ENCODE measurements at places on chromosomes 12 and 14.
A peak's percentile ranks its signal among the peaks of the same experiment; 100 is the strongest.

GRCh38 chr14:76564471-76565422 is 188.8 kb downstream of the ESRRB start:
- DNase-seq: no peak

DNA sequence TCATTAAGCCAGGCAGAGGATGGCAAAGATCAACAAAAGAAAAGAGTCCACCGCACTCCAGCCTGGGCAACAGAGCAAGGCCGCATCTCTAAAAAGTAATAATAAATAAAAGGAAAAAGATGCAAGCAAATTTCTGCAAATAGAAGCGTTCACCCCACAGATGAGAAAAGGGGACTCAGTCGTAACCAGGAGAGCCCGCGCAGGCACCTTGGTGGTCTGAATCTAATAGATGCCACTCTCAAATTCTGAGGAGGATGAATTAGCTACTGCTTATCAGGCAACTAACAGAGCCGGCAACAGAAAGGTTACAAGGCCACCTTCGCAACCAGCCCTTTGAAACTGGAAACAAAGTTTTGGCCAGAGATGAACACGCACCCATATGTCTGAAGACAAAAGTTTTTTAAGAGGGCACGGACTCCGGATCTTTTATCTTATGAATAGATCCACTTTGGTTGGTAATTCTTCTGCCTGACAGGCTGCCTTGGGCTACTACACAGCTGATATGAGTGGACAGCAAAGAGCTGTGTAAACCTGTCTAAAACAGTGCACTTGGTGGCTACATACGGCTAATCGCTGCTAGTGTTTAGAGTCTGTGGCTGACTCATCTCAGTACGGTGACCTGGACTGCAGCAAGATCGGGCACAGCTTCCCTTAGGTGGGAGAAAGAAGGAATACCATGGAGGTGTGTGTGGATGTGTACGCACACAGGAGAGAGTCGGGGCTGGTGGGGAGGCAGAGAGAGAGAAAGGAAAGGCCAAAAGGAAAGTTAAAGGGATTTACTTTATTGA is 32.9 kb upstream of the TTC7B start:
- no peak for DNase-seq

GRCh38 chr14:96888158-96888557 is 91.0 kb downstream of the VRK1 start:
- no peak for DNase-seq

- DNase-seq: no peak
These were observed 368.7 kb downstream of the TMEM132D start for GRCh38 chr12:129534966-129535750.

GRCh38 chr14:72903716-72904115 is 9.8 kb upstream of the DPF3 start:
- no peak for DNase-seq

GRCh38 chr12:12467688-12468261 is 94.9 kb downstream of the DUSP16 start:
- no peak for DNase-seq

DNA sequence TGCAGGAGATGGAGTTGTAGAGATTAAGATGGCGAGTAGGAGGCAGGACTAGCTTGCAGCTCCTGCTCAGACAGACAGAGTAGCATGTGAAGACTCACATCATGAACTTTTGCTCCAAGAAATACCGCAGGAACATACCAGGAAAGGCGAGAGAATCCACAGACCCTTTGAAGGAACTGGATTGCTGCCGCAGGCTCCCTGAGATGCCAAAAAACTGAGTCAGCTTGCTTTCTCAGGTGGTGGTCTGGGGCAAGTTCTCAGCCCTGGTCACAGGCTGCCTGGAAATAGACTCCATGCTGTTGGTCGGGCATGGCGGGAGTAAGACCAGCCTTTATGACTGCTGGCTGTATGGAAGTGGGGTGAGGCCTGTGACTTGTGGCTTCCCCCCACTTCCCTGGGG is 163.6 kb upstream of the NAV3 start:
- peak; percentile 60 for DNase-seq

- peak; percentile 13 for DNase-seq
These were observed 1.1 kb downstream of the IPO8 start for GRCh38 chr12:30694412-30695198.

DNA sequence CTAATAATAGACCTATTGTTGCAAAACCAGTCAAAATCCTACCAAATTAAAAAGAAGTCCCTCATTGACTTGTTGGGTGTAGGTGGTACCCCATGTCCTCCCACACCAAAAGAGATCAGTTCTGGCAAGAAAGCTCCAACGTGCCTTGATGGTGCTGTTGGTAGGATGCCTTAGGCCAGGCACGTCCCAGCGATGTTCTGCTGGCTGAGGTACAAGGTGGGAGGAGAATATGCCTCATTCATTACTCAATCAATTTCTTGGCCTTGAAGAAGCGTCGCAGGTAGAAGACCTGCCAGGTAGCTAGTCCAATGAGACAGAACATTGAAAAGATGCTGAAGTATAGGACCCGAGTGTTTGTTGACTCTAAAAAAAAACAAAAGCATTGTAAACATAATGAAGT is 7.8 kb upstream of the NEK9 start:
- no peak for DNase-seq

DNA sequence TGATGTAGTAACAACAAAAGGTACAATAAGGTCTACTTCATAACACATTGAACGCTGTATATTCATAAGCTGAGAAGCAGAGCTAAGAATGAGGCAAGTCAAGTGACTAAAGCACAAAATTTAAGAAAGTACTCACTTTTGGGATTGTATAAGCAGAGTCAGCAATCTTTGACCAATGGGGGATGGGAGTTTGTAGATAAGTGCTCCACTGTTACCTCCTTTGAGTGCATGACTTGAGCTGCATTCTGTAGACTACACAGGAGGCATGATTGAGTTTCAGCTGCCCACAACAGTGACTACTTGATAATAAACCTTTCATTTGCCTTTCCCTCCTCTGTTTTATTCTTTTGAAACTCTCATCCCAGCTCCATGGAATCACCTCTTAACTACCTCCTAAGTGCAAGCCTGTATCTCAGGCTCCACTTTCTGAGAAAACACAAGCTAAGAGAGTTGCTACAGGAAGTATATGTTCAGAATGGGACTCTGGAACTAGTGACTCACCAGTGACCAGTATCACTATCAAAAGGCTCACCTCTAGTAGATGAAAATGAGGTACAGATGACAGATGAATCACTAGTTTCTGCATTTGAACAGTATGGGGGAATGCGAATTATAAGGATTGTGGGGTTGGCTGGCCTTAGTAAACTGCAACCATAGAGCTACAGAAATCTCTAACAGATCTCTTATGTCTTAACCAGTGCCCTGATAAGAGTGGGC is 49.2 kb downstream of the SLC35F4 start:
- DNase-seq: peak; percentile 53

DNA sequence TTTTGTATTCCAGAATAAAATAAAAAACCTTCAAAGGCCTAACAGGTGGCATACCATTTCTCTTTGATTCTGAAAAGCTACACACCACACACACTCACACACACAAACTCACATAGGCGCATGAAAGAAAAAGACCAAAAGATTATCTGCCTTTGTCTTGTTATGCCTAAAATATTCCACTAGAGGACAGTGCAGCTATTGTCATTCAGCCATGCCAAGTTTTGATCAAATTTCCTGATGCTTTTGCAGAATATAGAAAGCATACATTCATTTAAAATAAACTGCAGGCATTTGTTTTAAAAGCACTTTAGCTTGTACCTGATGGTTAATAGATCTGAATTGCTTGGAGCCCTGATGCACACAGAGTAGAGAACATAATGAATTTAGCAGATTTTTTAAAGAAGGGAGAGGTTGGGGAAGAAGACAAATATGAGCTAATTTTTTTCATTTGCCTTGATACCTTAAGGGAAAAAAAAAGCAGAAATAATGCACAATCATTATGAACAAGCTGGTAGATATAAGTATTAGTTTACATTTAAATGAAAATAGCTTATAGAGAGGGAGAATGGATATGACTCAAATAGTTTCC is 1766.9 kb upstream of the SEL1L start:
- peak; percentile 52 for DNase-seq

GRCh38 chr12:3380200-3381043 is 110.6 kb upstream of the PRMT8 start:
- DNase-seq: peak; percentile 77

GRCh38 chr12:3289702-3290101 is 201.3 kb upstream of the PRMT8 start:
- DNase-seq: no peak

- DNase-seq: peak; percentile 35
These were observed 19.3 kb upstream of the PCNX1 start for GRCh38 chr14:70887737-70888499.

- no peak for DNase-seq
These were observed 49.3 kb downstream of the FOXN3 start for GRCh38 chr14:89367779-89368120.

GRCh38 chr14:63542231-63542999 is 762 bp downstream of the PPP2R5E start:
- peak; percentile 15 for DNase-seq

DNA sequence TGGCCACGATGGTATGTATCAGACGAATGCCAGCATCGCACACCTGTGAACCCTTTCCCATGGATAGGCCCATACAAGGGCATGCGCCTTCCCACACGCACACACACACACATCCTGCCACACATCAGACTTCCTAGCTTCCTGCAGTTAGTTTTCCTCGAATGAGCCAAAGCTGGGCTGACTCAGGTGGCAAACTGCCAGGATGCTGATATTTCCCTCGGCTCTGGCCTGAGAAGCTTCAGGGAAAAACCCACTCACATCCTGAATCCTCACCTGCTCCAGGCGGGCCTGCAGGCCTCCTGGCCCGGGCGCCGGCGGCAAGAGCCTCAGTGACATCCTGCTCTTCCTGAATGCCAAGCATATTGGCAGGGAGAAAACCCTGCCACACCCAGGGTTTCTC is 22.4 kb downstream of the CALM1 start:
- peak; percentile 95 for DNase-seq

DNA sequence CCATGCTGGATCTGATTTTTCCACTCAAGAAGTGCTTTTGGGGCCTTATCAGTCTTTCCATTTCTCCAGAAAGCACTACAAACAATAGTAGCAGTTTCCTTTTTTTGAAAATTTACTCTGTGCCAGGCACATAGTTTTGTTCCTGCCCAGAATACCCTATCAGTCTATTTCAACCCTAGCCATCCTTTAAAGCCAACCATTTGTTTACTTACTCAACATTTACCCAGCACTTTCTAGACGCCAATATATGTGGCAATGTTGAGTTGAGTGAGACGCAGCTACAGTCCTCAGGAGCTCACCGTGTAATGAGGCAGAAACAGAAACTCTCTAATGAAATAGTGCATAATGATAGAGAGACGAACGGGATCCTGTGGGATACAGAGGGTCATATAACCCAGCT is 32.9 kb upstream of the CHST11 start:
- no peak for DNase-seq

GRCh38 chr14:101062065-101062450 is 158.5 kb upstream of the RTL1 start:
- DNase-seq: no peak

GRCh38 chr14:22493753-22494152 is 95.3 kb downstream of the DAD1 start:
- no peak for DNase-seq

GRCh38 chr12:12791756-12792369 is 6.4 kb downstream of the APOLD1 start:
- DNase-seq: no peak

DNA sequence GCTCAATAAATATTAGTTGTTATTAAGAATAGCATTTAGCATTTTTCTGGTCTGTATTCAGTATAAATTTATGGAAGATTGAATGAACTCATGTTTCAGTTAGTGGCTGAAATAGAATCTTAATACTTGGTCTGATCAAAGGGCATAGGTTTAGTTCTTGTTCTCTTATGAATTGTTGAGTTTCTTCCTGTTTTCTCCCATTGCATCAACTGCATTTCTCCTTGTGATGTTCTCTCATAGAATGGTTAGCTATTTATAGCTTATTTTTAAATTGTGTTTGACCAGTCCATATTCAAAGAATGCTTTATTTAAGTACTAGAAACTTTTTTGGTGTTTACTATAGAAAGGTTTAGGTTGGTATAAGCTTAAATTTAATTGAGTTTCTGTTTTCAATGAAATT is 29.8 kb downstream of the APAF1 start:
- DNase-seq: no peak

DNA sequence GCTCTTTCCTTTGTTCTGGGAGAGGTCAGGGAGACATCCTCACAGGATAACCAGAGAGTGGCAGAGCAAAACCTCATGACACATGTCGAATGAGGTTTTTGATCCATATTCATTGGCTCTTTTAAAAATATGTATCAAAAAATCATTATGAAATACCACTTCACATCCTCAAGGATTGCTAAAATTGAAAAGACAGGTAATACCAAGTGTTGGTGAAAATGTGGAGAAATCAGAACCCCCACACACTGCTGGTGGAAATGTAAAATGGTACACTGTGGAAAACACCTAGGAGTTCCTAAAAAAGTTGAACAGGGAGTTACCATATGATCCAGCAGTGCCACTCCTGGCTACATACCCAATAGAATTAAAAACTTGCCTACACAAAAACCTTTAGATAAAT is 107.8 kb upstream of the ARID2 start:
- no peak for DNase-seq

GRCh38 chr12:108784270-108784669 is 53.0 kb upstream of the CORO1C start:
- no peak for DNase-seq

- no peak for DNase-seq
These were observed 13.6 kb upstream of the FOXJ2 start for GRCh38 chr12:8018666-8019581.

Data from fibroblast of skin of right quadriceps (primary cell).